Suprapubic skin (tissue), 4 donors: ENCODE measurements at places on chromosomes 3 and 15.
A peak's percentile ranks its signal among the peaks of the same experiment; 100 is the strongest.

- DNase-seq, result no peak
These were observed 264.0 kb upstream of the DPH6 start for GRCh38 chr15:35810007-35810406.

- DNase-seq, result no peak
These were observed 725.9 kb upstream of the NR2F2 start for GRCh38 chr15:95604634-95605036.

DNA sequence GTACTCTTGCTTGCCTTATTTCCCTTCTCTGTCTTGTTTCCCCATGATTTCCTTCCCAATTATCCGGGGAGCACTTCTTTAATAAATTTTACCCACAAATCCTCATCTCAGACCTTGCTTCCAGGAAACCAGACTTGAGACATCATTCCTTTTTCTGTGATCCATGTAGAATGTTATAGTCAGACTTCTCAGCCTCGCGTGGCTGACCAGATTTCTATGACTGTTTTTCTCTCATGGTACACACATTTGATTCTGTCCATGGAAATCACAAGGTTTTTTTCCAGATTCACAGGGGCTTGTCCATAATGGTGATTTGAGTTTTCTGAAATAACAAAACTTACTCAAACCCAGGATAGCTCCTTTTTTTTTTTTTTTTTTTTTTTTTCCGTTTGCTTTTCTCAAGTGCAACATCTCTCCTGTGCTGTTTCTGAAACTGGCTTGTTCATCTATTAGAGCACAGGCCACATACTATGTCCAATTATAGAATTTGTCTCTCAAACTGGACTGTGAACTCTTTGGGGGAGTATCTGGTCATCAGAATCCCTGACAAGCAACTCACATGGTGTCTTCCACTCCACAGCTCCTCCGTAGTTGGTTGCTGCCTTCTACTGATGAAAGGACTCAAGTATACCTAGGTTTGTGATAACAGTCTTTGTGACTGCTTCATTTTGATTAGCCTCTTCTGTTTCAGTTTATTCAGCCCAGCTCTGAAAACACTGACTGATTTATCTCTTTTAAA is 50.8 kb downstream of the RBMS3 start:
- no peak for DNase-seq

GRCh38 chr15:42155546-42156242 is 742 bp downstream of the PLA2G4F start:
- peak; percentile 66 for DNase-seq

DNA sequence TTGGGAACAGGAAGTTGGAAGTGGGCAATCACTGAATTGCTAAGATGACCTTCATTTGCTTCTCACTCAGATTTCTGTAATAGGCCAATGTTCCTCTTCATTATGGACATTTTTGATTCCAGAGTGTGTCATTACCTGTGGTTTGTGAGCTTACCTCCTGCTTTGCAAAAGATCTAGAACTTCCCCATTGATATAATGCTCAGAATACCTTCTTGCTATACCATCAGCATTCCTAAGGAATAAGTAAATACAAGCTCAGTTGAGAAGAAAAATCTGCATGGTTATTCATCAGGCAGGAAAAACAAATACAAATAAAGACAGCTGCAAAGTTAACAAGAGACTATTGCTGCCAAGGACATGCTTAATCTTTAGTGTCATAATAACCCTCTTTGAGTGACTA is 5.6 kb upstream of the RPL14 start:
- no peak for DNase-seq

- no peak for DNase-seq
These were observed 755 bp downstream of the PDE8A start for GRCh38 chr15:84982301-84982920.

GRCh38 chr3:191492601-191493000 is 31.6 kb downstream of the PYDC2 start:
- DNase-seq, result no peak

- DNase-seq, result no peak
These were observed 73.6 kb upstream of the NSMCE3 start for GRCh38 chr15:29343229-29343628.

DNA sequence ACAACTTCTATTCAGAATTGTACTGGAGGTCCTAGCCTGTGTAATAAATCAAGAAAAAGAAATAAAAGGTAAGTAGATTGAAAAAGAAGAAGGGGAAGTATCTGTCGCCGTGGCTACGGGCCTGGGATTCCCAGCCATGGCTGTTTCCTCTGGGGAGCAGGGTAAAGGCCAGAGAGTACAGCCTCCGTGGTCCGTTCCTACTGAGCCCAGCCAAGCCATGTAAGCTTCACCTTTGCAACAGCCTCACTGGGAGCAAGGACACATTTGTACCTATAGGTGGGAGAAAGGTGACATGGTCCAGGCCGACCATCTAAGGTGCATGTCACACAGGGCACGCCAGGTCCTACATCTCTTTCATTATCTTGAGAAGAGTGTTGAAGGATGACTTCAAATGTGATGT is 71.3 kb downstream of the ANP32A start:
- no peak for DNase-seq

GRCh38 chr15:32718227-32718820 is 520 bp downstream of the GREM1 start:
- DNase-seq, result no peak

DNA sequence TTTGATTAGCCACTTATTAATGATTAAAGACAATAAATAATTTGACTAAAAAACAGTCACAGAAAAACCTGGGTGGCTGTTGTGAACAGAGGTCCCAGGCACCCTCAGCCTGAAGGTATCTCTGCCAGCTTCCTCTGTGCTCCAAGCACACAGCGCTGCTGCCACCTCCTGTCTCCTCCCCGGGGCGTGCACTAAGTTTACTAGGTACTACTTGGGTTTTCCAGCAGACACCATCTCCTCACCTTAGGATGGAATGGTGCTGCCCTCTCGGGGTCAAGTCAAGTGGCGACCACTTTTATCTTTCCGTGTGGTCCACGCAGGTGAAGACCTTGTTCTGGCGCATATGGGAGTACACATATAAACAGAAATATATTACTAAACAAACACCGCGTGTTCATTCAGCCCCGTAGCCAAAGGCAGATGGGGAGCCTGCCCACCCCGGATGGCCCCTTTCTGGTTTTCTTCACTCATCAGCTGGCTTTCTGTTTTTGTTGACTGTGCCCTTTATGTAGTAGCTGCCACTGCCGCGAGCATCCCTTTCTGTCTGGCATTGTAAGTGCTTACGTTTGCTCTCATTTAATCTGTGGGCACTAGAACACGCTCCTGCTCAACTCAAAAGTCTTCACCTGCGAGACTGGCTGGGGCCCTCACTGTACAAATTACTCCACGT is 128.0 kb downstream of the LRIG1 start:
- DNase-seq, result no peak

DNA sequence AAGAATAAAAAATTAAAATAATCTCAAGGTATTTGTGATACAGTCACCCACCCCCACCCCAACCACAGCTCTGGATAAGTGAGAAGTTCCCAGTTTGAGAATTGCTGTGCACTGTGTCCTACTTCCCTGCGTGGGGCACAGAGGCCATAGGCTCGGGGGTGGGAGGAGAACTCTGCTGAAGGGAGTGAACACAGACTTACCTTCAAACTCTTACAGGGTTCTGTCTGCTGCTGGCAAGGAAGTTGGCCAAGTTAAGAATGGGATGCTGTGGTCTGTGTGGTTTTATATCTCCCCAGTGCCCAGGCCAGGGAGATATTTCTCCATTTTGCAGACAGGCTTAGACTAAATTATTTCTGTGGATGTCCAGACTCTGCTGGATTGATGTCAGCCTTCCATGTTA is 37.6 kb downstream of the SPTSSB start:
- no peak for DNase-seq

GRCh38 chr3:29731050-29731449 is 450.2 kb downstream of the RBMS3 start:
- no peak for DNase-seq

DNA sequence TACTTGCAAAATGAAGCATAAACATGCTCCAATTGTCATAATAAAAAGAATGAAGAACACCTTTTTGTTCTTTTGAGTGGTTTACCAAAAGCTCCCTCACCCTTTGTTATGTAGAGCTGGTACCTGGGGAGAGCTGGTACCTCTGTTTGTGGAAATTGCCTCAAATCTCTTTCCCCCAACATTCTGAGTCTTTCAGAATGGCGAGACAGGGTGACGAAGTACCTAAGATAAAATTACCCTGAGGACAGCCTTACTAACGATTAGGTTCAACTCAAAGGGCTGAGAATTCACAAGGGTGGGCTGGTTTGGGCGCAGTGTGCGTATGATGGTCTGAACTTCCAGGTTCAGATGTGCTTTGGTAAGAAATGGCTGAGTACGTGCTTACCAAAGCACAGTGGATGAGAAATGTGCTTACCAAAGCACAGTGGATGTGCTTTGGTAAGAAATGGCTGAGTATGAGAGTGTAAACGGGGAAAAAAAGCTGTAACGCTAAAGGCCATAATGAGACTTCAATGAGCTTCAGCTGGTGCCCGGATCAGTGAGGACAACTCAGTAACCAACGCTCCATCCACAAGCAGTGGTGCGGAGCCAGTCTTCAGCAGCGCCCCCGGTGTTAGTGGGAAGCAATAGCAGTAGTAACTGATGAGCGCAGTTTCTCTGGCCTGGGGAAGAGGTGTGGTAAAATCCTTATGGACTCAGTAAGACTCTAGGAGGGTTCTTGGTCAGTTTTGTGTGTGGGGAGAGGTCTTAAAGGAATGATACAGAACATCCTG is 72.3 kb upstream of the LRIG1 start:
- no peak for DNase-seq

DNA sequence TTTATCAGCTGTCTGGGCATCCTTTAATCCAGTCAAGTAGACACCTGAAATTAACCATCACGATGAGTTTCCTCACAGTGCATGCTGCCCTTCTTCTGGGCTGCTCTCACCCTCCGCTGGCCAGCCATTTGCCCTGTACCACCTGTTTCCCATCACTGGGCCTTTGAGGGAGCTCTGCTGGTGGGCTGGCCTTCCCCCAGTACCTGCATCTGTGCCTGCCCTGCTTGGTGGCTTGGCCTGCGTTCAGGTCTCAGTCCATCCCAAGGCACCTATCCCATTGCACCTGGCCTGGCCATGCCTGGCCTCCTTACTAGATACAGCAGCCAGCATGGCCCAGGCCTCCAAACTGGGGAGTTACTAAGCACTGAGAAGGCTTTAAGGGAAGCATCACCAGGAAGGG is 413.2 kb downstream of the NTRK3 start:
- DNase-seq, result no peak

- DNase-seq, result no peak
These were observed 133.4 kb downstream of the CHST2 start for GRCh38 chr3:143252931-143253330.

GRCh38 chr3:71050538-71051258 is 532.8 kb downstream of the FOXP1 start:
- no peak for DNase-seq

- no peak for DNase-seq
These were observed 3.8 kb downstream of the VEPH1 start for GRCh38 chr3:157499342-157499963.

- DNase-seq, result no peak
These were observed 76.6 kb downstream of the RBPMS2 start for GRCh38 chr15:64698823-64699222.

DNA sequence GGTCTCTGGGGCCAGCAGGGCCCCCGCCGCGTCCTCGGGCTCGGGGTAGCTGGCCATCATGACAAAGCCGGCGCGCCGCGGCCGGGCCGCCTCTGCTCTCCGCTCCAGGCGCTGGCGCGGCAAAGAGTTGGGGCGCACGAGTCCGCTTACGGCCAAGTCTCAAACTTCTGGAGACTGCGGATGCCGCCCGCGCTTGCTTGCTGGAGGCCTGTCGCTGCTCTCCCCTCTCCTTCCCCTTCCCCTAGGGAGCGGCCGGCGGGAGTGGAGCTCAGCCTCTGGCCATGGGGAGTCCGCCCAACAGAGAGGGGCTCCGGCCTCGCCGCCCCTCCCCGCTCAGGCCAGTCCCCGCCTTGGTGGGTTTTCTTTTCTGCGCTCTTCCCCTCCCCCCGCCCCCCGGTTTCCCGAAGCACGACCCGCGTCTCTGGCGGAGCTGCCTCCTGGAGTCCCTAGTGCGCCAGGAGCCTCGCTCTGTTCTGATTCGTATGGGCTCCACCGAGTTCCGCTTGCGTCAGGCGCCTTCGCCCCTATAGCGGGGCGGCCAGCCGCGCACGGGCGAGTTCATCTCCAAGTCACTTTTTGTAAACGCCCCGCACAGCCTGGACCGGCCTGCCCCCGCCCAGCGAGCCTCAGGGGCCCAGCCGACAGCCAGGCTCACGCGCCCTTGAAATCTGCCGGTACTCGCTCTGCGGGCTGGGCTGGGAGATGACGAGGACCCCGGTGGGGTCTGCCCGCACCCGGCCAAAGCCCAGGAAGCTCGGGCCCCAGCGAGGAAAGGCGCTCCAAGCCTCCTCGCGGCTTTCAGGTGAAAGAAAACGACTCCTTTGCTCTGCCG is at the start of the genes FOXL2 and FOXL2NB:
FOXL2 (minus strand) TSS at position 475 of the 832 bp plus-strand sequence; CDS start at position 60, 415 bp downstream.
FOXL2NB (plus strand) TSS at position 555 of the 832 bp plus-strand sequence; CDS start at position 703, 148 bp downstream.
- DNase-seq, result no peak

GRCh38 chr15:38226608-38227266 is 25.9 kb upstream of the SPRED1 start:
- DNase-seq, result no peak

DNA sequence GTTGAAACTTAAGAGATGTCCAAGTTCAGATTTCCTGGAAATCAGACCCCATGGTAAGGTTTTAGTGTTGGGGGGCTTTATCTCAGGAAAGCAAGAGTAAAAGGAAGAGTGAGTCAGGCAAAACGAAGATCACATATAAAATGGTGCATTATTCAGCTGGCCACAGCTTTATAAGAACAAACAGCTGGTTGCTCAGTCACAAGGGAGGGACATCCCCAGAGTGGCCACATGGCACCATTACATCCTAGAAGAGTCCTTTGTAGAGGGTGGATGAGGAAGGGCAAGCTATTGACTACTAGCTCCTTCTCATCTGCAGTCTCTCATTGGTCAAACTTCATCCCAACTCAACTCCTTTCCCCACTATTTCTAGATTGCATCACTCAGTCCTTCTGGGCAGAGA is 68.3 kb upstream of the COL8A1 start:
- DNase-seq, result no peak

- no peak for DNase-seq
These were observed 216.9 kb downstream of the ROBO2 start for GRCh38 chr3:77256584-77257503.

- DNase-seq, result no peak
These were observed 39.1 kb downstream of the PAK2 start for GRCh38 chr3:196778755-196779154.

DNA sequence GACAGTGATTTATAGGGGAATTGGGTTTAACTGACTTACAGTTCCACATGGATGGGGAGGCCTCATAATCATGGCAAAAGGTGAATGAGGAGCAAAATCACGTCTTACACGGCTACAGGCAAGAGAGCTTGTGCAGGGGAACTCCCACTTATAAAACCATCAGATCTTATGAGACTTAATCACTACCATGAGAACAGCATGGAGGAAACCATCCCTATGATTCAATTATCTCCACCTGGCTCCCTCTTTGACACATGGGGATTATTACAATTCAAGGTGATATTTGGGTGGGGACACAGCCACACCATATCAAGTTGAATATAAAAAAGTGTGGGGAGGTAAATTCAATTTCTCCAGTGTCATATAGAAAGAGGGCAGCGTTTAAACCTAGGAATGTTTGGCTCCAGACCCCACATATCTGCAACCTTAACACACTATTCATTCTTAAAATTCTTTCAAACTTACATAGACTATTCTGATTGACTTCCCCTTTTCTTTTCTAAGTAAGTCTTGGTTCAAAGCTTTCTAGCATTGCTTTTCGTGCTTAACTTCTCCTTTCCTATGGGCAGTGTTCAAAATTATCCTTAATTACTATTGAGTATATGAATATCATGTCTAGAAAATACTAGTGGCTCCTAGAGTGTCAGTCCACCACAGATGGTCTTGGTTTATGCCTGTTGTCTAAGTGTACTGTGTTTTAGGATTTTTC is 446.7 kb upstream of the GBE1 start:
- no peak for DNase-seq
